ENCODE measurements at places on chromosomes 6 and 20.
A peak's percentile ranks its signal among the peaks of the same experiment; 100 is the strongest.

GRCh38 chr6:118485601-118486550 is 62.2 kb upstream of the PLN start:
- DNase-seq: no peak

DNA sequence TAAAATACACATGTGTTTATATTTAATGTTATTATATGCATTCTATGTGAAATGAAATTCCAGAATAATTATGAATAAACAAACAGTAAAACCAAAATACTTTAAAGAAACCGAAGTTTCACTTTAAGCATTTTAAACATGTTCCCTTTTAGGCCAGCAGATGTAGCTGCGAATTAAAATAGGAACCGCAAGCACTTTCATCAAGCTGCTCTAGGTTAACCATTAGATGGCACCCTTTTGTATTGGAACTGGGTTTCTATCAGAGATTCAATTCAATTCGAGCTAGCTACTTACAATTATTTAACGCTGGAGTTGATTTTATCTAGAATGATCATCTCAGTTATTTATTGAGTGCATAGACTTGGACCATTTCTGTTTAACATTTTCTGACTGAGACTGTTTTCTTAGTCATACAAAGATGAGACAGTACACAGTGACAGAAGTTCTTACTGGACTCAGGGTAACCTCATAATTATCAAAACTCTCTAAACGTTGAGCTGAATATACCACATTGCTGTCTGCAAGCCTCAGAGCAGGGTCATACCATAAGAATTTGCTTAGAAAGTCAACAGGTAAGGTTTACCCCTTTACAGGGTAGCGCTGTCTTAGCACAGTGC is 8.5 kb downstream of the TMEM242 start:
- no peak for DNase-seq

DNA sequence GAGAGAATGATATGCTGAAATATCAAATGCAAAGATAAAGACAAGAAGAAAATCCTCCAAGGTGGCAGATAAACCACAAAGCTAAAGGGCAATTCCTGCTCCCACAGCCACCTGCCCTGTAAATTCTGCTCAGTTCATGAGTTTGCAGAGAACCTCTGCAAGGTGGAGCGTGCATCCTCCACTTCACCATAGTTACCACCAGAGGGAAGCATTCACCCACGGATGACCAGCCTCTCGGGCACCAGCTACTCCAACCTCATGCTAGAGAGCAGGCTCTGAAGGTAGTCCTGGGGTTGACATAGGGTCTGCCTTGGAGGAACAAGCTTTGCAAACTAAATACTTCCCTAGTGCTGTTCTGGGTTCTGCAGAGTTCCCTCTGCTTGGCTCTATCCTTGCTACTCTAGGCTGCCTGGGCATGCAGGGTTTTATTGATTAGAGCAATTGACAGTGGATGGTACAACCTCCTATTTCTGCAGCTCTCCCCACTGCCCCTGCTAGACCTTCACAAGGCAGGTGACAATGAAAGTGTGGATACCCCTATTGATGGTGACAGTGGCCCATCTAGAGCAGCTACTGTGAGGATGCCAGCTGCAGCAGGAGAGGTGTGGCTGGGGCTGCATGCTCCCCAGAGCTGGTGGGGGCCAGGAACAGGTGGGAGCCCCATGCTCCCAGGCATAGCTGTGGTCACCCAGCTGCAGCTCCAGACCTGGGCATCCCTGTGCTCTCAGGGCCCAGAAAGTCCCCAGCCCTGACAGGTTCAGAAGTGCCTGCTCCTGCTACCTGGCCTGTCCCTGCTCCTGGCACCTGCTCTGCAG is 51.1 kb downstream of the GGTLC1 start:
- DNase-seq: peak; percentile 61

DNA sequence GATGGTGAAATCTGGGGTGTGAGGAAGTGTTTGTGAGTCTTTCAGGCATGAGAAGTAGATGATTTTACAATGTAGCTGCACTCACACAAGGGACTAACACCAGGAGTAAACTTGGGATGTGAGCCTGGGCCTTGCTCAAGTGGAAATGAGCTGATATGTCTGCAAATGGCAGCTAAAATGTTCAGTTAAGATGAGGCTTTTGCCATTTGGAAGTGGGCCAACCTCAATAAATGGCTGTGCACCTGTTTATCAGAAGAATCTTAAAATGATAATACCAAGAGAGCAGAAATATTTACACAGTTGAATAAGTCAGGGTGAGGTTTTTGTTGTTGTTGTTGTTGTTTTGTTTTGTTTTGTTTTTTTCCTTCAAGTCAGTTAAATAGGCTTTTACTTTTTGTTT is 25.7 kb upstream of the KLHL31 start:
- DNase-seq: no peak

- no peak for DNase-seq
Measured at GRCh38 chr6:6748001-6748400, 159.5 kb downstream of the LY86 start.

GRCh38 chr20:14481863-14482262 is 144.5 kb upstream of the FLRT3 start:
- DNase-seq: no peak

DNA sequence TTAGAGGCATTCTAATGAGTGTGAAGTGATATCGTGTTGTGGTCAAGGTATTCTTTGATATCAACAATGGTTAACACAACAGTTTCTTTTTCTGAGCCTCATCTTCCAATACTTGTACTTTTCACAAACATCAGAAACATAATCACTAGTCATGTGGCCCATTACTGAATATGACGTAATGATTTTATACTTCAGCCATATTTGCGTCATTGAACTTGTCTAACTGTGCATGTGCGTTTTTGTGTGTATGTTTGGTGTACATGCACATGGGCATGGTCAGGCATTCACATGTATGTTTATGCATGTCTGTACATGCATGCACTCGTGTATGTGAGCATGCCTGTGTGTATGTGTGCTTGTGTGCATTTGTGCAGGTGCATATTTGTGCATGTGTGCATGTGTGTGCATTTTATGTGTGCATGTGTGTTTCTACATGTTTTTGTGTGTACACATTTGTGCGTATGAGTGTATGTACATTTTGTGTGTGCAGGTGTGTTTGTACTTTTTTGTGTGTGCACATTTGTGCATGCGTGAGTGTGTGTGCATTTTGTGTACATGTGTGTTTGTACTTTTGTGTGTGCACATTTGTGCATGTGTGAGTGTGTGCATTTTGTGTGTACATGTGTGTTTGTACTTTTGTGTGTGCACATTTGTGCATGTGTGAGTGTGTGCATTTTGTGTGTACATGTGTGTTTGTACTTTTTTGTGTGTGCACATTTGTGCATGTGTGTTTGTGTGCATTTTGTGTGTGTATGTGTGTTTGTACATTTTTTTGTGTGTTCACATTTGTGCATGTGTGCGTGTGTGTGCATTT is 29.4 kb downstream of the PRR18 start:
- DNase-seq: no peak

DNA sequence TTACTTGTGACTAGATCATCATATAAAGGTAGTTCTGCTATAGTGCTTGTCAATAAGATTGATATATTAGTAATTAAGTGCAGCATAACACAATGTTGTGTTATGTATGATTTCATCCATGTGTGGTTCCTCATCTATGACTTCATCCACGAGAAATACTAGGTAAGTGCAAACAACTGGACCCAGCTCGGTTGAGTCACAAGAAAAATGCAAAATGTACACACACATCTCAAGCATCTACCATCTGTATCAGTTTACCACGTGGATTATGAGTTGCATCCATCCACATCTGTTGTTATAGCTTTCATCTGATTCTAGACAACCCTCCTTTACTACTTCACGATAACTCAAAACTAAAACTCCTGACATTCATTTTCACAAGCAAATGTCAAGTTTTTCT is 517.0 kb upstream of the CITED2 start:
- DNase-seq: no peak

- no peak for DNase-seq
Measured at GRCh38 chr6:79158856-79159516, 75.5 kb downstream of the HMGN3 start.

GRCh38 chr20:31967830-31968249 is at the start of gene XKR7:
Gene XKR7 (plus strand): TSS chr20:31968151. CDS start chr20:31968176, 25 bp downstream.
- no peak for DNase-seq

GRCh38 chr6:106084989-106085691 is 996 bp upstream of the PRDM1 start:
- no peak for DNase-seq

DNA sequence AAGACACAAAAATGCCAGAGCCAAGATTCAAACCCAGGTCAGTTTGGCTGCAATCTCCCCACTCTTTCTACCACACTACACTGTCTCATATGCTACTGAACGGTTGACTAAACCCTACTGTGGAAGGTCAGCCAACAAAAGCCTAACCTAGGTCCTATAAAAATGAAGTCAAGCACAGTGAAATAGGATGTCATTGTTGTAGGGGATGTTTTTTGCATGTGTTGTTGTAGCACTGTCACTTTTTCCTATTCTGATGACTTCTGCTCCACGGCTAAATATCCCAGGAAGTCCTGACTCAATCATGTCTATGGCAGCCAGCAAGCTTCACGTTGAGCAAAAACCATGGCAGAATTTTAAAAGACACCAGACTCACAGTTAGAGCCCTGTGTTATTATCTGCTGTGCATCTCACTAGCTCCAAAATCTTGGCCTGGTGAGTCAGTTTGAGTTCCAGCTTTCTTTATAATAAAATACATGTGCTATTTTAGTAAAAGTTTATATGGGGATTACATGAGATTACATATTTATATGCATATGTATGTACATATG is 322.1 kb upstream of the NT5E start:
- no peak for DNase-seq

GRCh38 chr6:1324936-1325335 is 13.0 kb downstream of the FOXQ1 start:
- DNase-seq: no peak

DNA sequence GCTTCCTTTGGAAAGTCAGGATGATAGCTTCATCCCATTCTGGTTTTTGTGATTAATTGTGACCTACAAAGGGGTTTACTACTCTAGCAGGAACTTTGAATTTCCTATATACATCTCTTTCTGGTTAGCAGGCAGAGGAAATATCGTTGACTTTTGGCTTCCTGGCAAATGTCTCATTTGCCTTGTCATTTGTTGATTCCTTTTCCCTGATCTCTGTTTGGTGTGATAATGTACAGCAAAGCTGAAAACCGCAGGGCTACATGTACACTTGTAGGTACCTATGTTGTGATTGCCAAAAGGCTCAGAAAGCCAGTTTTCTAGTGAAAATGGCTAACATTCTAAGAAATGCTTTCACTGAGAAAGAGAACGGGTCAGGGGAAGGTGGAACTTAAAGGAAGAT is 44.3 kb downstream of the TOP1 start:
- no peak for DNase-seq

- DNase-seq: no peak
Measured at GRCh38 chr20:59645271-59645670, 40.9 kb downstream of the PHACTR3 start.

GRCh38 chr20:36483209-36483918 is 58.0 kb upstream of the MYL9 start:
- no peak for DNase-seq

- DNase-seq: peak; percentile 30
Measured at GRCh38 chr20:7499201-7499600, 441.1 kb downstream of the HAO1 start.

DNA sequence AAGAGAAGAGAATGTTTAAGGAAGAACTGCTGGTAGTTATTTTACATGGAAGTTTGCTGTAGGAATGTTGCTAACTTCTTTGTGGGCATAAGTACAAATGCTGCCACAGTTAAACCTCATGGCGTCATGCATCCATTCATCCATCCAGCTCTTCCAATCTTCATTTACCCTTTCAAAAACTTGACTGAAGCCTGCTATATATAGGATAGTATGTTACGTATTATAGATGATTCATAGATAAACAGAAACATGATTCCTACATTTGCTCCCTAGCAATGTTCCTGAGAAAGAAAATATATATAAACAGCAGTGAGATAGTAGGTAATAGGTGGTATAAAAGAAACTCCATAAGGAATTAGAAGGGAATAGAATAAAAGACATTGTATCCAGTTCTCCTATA is 93.7 kb downstream of the NDUFAF5 start:
- DNase-seq: no peak

GRCh38 chr6:168045706-168046620 is 33.0 kb downstream of the FRMD1 start:
- no peak for DNase-seq

- DNase-seq: no peak
Measured at GRCh38 chr6:76677017-76677416, 604.6 kb upstream of the IMPG1 start.

DNA sequence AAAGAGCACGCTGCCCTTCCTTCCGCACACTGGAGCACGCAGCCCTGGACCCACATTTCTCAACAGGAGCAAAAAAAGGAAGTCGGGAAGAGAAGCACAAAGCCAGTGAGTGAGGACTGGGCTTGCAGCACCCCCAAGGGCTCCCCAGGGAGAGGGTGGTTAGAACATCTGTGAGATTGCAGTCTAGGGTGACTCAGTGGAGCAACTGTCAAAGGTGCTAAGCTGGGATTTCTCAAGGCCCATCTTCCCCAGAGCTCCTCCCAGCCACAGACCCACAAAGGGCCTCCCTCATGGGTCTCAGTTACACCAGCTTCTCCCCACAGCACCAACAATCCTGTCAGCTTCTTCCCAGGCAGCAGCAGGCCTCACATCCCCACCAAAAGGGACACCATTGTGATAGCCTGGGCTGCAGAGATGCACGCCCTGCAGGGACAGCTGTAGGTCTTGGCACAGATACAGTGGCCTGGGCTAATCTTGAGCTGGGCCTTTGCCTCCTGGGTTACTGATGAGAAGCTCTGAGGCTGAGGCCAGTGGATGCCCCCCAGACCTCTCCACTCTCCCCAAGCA is 39.6 kb upstream of the CD93 start:
- DNase-seq: no peak

- no peak for DNase-seq
Measured at GRCh38 chr20:52015155-52015554, 176.4 kb downstream of the ZFP64 start.

DNA sequence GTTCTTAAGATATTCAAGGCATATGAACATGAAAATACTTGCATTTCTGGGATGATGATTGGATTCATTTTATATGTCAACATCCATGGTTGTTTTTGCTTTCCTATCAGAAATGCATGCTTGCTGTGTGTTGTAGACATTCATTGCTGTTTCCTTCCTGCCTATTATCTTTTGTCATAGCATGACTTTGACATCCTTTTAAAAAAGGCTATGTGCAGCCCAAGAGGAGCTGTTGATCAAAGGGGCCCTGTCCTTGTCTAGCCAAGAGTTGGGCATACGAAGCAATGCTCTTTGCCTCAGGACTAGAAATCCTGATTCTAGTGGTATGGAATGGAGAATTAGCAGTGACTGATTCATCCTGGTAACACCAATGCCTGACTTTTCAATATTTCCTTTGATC is 143.1 kb downstream of the RNF144B start:
- no peak for DNase-seq

- no peak for DNase-seq
Measured at GRCh38 chr20:34084227-34084923, 27.7 kb downstream of the EIF2S2 start.
